CD4-positive, alpha-beta T cell treated with Interleukin-15 for 4 hours (primary cell): ENCODE measurements at places on chromosomes 2 and 18.

GRCh38 chr2:201343559-201343958 is 13.6 kb downstream of the FLACC1 start:
- DNase-seq = no peak

DNA sequence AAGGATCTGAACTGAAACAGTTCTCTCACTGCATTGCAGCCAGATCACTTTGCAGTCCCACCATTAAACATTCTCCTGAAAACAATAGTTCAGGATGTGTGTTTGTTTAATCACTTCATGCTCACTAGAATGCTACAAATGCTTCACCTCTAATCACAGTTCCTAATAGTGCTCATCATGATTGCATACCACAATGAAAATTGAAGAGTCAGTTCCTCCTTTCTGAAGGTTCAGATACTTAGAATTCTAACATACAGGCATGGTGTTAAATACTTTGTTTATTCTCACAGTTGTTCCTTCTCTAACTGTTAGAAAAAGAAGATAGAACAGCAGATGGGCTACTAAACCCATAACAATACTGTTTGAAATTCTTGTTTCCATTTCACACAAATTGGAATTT is 622.3 kb upstream of the ACVR2A start:
- no peak for DNase-seq

GRCh38 chr2:72999729-73000725 is 71.5 kb downstream of the SFXN5 start:
- DNase-seq = no peak

GRCh38 chr2:6576302-6576701 is 289.4 kb downstream of the CMPK2 start:
- no peak for DNase-seq

DNA sequence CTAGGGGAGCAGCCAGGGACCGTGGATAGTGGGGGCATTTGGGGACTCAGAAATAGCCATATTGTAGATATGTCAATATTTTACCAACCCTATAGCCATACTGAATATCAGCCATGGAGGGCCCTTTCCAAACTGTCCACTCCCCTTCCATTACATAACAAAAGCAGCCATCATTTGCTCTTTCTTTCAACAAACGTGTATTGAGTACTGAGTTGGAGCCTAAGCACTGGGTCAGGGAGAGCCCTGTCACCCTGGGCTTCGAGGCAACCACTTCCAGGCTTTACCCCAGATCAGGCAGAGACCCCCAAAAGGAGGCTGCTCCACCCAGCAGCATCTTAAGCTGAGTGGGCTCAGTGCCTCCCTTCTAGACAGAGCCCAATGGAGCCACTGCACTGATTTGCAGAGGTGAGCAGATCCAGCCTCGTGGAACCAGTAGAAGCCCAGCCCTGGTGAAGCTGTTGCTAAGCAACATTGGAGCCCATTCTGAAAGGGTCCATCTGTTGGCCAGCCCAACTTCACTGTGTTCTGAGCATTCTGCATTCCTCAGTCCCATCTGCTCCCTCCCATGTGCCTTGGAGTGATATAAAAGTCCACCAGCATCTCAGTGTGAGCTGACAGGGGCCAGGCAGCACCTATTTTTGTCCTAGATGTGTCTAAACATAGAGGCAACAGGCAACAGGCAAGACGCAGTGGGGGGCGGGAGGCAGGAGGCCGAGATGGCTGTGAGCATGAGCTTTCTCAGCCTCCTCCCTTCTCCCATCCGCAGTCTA is 112.1 kb downstream of the PLB1 start:
- no peak for DNase-seq

DNA sequence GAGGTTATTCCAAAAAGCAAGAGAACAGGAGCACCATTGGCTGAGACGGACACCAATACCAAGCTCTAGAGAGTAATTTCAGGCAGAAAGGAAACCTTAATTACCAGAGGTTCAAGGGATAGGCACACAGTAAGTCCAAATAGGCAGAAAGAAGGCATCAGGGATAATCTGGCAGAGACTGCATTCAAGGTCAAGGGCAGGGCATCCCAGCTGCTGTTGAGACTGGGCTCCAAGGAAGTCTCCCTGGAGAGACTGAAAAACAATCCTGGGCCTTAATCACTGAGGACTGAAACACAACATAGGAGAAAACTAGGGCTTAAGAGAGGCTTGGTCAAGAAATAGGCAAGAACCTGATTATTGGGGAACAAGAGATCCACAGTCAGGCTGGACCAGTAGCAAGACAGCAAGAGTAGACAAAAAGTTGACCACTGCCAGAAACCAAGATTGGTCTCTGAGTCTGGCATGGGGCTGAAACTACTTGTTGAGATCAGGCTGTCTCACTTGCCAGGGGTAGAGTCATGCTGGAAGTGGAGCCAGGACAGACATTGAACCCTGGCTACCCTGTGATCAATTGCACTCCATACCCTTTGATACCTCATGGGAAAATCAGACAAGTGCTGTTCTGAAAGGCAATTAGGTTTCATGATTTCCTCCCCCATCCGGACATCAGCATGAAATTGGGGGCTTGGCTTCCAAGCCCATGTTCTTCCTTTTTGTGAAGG is 193.2 kb upstream of the TNP1 start:
- no peak for DNase-seq

DNA sequence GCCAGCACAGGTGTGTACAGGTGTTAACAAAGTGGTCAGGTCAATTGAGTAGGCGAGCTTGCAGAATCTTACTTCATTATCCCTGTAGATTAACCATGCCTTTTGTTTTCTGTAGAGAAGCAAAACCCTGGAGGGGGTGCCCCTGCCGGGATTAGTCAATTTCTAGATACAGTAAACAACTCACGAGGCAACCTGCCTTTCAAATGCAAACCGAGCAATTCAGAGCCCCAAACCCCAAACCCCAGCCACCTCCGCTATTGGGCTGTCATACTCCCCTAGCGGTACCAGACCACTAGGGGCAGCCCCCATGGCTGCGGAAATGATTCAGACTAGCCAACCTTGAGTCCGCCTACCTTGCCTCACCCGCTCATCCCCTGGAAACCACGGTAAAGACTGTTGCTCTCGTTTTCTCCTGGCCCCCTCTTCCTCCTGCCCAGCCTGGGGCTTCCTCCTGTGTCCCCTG is 61.4 kb upstream of the KIF5C start:
- DNase-seq = peak; percentile 76

DNA sequence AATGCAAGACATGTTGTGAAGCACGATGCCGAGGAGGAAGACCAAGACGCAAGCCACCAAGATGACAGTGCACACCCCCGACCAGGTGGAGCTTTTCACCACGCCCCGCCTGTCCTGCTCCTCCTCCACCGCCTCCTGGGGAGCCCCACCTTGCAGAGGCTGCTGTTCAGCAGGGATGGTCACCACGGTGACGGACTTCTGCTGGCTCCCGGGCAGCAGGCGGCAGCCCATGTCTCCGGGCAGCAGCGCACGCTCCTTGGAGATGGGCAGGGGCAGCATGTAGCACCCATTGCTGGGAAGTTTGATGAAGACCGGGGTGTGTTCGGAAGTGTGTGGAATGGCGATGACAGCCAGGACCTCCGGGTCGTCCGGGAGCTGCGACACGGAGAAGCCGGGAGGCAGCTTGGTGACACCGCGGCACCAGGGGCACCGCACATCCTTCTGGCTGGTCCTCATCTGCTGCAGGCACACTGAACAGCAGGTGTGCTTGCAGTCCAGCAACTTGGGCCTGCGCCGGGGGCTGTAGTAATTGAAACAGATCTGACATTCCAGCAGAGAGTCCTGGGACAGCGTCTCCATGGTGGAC is 76.8 kb downstream of the RNF152 start:
- DNase-seq = no peak

DNA sequence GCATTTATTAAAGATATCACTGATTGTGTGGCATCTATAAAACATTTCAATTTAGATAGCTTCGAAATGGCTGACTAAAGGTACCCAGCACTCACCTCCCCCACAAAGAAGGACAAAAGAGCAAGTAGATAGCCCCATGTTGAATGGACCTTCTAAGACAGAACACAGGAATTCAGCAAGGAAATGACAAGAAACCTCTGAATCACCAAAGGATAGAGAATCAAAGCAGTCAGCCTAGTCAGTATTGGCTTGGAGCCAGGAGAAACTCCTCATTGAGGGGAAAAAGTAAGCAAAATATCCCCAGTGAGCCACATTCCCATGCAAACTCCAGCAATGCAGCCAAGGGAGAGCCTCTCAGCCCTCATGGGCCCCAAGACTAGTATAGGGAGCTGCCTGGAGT is 113.7 kb downstream of the BARD1 start:
- DNase-seq = no peak

GRCh38 chr2:1976728-1977416 is 232.6 kb upstream of the PXDN start:
- DNase-seq = no peak

DNA sequence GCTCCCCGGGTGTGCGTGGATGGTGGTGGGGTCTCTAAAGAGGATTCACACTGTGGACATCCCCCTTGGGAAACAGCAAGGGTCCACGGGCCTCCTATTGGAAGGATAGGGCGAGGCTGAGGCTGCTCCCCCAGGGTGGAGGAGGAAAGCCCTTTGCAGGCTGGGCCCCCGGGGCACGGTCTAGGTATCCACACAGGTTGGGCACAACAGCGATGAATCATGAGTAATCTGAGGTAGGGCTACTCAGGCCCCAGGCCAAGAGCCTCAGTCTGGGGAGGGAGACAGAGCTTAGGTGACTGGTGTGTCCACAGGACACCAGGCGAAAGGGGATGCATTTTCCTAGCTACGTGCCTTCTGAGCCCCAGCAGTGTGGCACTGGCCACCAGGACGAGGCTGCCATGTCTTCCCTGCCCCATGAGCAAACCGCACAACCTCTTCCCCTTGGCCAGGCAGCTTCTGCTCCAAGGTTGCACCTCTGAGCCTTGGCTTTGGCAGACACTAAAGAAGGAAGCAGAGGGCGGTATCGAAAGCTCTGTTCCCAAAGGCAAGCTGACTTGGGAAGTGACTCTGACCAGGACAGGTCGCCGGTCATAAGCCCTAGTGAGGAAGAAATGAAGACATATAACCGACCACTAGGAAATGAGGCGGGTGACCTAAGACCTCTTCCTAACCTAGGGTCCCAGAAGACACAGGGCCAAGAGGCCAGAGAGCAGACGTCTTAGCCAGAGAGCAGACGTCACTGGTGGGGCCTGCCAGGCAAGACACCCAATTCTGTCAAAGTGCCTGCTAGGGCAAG is 14.6 kb upstream of the SEMA4C start:
- no peak for DNase-seq

GRCh38 chr2:231674587-231675338 is 33.6 kb upstream of the PTMA start:
- peak; percentile 47 for DNase-seq

- DNase-seq = no peak
Measured at GRCh38 chr2:9010866-9011265, 7.4 kb upstream of the MBOAT2 start.

DNA sequence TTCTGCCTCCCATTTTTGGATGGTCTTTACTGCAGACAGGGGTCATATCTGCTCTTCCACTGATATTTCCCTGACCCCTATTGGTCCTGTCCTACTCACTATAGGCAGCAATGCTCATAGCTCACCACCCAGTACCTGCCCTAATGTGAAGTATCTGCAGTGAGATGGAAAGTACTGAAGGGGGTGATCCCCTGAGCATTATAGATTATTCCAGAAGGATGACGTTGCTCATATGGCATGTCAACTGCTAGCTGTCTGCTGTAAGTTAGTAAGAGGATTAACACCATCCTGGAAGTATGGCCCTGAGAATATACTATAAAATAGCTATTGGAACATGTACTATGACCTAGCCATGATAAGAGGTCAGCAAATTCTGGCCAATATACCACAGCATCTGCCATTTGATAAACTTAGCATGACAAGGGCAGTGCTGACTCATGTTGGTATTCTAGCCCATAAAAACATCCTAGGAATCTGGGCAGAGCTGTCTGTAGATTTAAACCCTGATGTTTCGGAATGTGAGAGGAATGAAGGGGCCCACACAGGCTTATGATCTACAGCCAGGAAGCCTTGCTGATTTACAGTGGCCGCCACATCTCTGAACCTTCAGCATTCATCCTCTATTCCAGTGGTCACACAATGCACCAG is 451.4 kb downstream of the TNS1 start:
- DNase-seq = no peak

GRCh38 chr2:234290671-234291070 is 206.2 kb downstream of the ARL4C start:
- peak; percentile 94 for DNase-seq

GRCh38 chr2:24577481-24577880 is 86.4 kb downstream of the NCOA1 start:
- peak; percentile 28 for DNase-seq

DNA sequence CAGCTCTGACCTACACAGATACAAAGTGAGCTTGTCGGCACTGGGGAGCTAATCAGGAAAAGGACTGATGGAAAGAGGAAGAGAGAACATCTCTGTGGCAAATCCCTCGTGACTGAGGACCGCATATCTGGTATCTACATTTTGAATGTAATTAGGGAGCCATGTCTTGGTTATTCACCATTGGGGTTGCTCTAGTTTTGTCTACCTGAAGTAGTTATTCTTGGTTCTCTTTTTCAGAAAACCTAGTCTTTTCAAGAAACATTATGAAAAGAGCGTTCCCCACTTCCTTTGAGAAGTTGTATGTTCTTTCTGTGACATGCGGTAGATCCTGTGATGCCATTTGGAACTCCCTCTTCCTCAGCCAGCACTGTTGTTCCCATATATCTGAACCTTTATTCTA is 104.4 kb downstream of the DOCK10 start:
- DNase-seq = no peak

DNA sequence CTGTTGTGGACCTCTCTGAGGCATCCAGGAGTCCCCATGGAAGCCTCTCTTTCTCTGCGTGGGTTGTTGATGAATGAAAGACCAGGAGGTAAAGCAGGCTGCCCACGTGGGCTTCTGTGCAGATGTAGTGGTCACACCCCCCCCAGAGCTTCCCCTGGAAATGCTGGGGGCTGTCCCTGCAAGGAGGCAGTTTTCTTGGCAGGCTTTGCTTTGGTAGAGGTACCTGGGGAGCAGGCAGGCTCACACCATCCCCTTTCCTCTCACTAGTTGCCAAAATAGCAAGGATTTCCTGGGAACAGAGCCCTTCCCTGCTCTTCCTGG is 97.6 kb upstream of the MAP3K20 start:
- no peak for DNase-seq

DNA sequence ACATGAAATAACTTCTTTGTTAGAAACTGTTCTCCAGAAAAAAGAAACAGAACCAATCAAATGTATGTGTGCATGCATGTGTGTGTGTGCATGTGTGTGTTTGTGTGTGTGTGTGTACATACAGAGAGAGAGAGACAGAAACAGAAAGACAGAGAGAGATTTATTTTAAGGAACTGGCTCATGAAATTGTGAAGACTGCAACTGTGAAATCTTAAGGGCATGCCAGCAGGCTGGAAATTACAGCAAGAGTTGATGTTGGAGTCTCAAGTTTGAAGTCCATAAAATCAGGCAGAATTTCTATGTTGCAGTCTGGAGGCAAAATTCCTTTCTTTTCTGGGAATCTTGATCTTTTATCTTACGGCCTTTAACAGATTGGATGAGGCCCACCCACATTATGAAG is 168.9 kb upstream of the CDH20 start:
- DNase-seq = no peak

GRCh38 chr2:132414081-132414480 is 2.5 kb upstream of the GPR39 start:
- no peak for DNase-seq

DNA sequence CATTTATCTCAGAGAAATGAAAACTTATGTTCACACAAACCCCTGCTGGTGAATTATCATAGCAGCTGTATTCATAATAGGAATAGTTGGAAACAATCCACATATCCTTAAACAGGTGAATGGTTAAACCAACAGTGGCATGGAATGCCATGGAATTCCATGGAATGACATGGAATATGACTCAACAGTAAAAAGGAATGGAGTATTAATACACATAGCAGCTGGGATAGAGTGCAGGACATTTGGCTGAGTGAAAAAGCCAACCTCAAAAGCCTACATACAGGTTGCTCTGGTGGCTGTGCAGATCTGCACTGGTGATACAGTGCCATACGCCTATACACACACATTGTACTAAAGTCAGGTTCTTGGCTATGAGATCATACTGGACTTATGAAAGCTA is 69.5 kb downstream of the FAM168B start:
- DNase-seq = no peak
